ENCODE measurements at places on chromosomes 2 and 18.

DNA sequence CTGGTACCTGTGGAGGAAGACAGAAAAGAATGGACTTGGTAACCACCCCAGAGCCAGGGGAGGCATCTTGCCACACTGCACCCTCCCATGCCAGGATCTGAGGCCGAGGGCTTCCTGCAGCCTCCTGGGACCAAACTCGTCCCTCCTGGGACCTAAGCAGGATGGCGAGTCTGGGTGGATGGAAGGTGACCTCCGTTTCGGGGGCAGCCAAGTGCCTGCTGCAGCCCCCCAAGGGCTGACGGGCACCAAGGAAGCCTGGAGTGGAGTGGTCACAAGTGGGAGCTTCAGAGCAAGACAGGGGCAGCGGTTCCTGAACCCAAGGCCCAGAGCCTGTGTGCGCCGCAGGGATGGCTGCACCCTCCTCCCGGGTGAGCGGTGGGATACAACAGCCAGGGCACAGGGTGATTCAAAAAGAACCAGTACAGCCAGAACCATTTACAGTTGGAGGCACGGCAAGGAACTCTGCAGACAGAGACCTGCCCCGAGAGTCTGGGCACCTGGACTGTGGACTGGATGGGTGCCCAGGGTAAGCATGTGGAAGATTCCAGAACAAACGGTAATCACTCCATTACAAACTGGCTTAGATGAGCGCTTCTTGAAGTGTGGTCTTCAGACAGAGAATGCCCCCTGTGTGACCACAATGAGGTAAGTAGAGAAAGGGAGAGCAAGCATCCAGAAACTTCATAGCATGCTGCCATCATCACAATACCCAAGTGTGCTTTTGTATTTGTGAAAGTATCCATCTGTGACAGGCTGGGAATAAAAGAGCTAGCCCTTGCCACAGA, 12.1 kb downstream of the HS1BP3 start:
- no peak for DNase-seq

- no peak for DNase-seq
These were observed 28.0 kb downstream of the GCG start for GRCh38 chr2:162123806-162124758.

GRCh38 chr18:44536046-44536445, 144.6 kb upstream of the SETBP1 start:
- no peak for DNase-seq

- no peak for DNase-seq
These were observed 111.3 kb downstream of the ACTR3 start for GRCh38 chr2:114001152-114001551.

- DNase-seq = no peak
These were observed 27.1 kb downstream of the FER1L5 start for GRCh38 chr2:96669539-96670215.

- no peak for DNase-seq
These were observed 31.6 kb downstream of the CYP26B1 start for GRCh38 chr2:72116081-72116533.

- no peak for DNase-seq
These were observed 681.3 kb downstream of the ADCYAP1 start for GRCh38 chr18:1585881-1586488.

DNA sequence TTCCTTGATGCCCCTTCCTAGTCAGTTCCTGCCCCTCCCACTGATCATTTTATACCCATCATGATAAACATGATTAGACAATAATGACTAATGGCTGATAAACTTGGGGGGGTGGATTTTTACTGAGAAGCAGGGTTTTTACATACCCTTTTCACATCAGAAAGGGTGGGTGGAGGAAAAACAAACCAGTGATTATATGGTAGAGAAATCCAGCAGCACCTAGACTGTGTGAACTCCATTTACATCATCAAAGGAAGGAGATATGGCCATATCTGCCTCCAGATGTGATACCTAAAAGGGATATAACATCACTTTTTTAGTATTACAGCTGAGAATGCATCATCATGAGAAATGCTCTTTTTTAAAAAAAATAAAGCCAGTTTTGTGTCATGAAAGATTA, 89.9 kb downstream of the ANKRD12 start:
- DNase-seq = no peak

- DNase-seq = no peak
These were observed 196.9 kb downstream of the TNS1 start for GRCh38 chr2:217805668-217806481.

DNA sequence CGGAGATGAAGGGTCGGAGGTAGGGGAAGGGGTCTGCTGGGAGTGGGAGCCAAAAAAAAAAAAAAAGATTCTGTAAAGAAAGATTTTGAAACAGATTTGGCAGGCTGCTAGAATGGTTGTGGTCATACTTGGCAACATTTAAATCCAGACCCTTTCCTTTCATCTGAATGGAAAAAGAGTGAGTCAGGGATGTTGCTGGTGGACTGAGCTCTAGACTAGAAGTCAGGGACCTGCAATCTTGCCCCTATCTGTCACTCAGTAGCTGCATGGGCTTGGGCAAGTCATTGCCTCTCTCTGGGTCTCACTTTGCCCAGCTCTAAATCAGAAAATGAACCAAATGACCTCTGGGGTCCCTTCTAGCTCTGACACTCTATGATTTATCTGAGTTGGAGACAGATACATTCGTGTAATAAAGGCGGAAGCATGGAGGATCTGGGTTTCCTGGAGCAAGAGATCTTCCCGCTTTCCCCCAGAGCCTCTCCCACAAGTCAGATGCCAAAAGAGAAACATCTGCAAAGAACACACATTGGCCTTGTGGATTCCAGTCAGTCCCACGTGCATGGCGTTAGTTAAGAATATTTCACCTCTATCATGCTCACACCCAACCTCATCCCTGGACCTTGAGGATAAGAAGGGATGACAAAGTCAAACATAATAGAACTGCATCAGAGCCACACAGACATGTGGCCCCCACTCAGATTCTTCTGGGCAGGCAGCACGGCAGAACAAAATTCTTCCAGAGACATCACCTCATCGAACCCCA, 58.5 kb downstream of the ADD2 start:
- no peak for DNase-seq

Data from stimulated activated CD4-positive, alpha-beta T cell treated with anti-CD3 and anti-CD28 coated beads, TNF-alpha, amount 100 ng/mL, for 1 hour (primary cell).